Activated naive CD8-positive, alpha-beta T cell treated with anti-CD3 and anti-CD28 coated beads, Interleukin-2, amount 50 U/mL, for 24 hours (primary cell): ENCODE measurements at places on chromosomes 2 and 18.

GRCh38 chr2:43011158-43011491, 215.3 kb downstream of the ZFP36L2 start:
- no peak for DNase-seq

DNA sequence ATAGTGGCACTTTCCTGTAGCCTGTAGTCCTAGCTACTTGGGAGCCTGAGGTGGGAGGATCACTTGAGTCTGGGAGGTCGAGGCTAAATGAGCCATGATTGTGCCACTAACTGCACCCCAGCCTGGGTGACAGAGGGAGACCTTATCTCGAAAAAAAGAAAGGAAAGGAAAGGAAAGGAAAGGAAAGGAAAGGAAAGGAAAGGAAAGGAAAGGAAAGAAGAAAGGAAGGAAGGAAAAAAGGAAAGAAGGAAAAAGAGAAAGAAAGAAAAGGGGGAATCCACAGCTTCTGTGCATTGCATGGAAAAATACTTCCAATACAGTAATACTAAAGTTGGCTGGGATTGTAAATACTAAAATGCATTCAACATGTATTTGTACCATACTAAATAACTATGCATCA, 12.8 kb upstream of the PIK3C3 start:
- no peak for DNase-seq

GRCh38 chr18:45329316-45329715, 286.0 kb upstream of the SLC14A2 start:
- DNase-seq = no peak

DNA sequence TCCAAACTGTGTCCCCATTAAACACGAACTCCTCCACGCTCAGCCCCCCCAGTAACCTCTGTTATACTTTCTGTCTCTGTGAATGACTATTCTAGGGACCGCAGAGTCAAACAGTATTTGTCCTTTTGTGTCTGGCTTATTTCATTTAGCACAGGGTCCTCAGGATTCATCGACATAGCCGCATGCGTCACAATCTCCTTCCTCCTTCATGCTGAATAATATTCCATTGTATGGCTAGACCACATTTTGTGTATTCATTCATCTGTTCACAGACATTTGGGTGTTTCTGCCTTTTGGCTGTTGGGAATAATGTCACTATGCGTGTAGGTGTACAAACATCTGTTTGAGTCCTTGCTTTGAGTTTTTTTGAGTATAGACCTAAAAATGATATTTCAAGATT, 80.9 kb downstream of the SH3RF3 start:
- no peak for DNase-seq

DNA sequence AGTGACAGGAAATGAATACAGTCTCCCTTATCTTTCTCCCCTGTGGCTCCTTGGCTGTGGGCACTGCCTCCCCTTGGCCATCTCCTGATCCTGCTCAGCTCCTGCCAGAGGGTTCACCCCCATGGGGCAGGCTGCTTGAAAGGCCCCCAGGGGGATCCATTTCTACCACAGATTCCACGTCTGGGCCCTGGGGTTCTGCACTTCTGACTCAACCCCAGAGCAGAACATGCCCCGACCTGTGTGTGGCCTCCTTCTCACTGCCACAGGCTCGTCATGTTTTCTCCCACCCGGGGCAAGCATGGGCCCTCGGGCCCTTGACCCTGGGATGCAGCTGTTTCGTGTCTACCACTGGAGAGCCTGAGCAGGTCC, 122.2 kb downstream of the ACKR3 start:
- DNase-seq = no peak

- no peak for DNase-seq
Measured at GRCh38 chr18:78838183-78838582, 141.4 kb upstream of the SALL3 start.
